SHP77 treated with DMSO at 0.1 percent for 48 hours (cell line): ENCODE measurements at places on chromosomes 5 and 9.
A peak's percentile ranks its signal among the peaks of the same experiment; 100 is the strongest.

GRCh38 chr5:80127116-80127552 is 92.0 kb downstream of the THBS4 start:
- no peak for DNase-seq

DNA sequence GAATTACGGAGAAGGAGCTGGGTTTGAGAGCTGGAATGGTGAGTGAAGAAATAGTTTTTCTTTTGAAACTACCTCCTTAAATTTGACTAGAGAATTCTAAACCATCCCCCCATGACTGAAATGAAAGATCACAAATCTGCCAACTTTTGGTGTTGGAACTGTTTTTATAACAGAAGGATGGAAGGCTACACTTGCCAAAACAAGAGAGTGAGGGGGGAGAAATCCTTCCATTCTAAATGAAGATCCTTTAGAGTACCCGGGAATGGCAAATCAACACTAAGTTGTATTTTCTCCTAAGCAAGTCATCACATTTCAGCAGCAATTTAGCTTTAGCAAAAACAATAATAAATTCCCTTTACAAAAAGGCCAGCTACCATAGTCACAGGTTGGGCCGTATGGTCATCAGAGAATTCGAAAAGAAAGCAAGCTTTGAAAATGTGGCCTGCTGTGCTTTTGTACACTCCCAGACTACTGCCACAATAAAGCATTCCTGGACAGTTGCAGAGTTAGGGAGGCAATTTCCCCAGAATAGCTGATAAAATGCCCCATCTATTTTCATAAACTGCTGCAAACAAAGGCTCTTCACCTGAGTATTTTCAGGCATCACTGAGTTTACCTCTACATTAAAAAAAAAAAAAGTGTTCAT is 25.0 kb upstream of the FREM1 start:
- no peak for DNase-seq

DNA sequence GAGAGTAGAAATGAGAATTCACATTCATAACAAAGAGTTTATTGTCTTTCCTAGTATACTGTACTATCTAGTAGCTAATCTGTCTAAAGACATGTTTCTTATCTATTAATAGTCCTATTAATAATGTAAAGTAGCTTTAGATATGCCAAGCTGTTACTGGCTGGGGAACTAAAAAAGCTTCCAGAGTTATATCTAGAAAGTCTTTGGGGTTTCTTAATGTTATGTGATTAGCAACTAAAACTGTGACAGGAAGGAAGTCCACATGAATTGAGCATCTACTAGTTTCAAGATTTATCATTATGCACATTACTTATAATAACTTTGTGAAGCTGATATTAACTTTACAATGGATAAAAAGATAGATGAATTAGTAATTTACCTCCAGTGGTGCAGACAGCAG is 122.7 kb upstream of the CDKN2B start:
- no peak for DNase-seq

- no peak for DNase-seq
Observed at GRCh38 chr5:162684145-162684544, 616.6 kb downstream of the GABRG2 start.

- DNase-seq = no peak
Observed at GRCh38 chr5:158943569-158943968, 156.1 kb downstream of the EBF1 start.

DNA sequence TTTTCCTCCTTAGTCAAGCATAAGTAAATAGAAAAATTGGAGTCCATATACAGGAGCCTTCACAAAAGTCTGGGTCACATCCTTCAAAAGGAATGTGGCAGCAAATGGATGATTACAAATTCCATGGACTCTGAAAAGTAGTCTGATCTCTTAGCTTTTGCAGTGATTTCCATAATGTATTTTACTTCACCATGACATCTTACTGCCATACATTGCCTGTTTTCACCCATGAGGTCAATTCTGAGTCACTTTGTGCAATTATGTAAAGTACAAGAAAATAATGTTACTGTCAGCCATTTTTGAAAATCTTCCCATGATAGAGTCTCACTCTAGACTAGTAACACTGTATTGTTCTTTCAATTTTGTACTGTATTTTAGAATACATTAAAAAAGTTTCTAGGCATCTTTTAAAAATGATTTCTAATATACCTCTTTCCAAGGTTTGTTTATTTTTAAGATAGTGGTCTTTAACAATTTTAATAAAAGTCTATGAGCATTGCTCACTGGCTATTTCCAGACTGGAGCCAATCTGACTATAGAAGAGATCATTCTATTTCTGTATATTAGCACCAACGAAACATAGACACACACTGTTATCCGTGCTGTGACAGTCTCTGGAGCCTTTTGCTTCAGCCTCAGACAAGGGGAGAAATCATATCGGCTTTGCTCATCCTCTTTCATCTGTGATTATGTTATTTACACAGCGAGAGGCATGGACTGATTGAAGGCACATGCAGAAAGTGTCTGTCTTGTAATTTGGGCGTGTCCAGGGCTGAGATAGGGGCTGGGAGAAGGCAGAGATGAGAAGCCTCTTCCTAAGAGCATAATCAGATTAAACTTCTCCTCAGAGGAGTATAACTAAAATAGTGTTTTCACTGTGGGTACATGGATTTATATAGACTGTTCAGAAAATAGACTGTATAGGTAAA is 22.9 kb upstream of the ACTBL2 start:
- no peak for DNase-seq

DNA sequence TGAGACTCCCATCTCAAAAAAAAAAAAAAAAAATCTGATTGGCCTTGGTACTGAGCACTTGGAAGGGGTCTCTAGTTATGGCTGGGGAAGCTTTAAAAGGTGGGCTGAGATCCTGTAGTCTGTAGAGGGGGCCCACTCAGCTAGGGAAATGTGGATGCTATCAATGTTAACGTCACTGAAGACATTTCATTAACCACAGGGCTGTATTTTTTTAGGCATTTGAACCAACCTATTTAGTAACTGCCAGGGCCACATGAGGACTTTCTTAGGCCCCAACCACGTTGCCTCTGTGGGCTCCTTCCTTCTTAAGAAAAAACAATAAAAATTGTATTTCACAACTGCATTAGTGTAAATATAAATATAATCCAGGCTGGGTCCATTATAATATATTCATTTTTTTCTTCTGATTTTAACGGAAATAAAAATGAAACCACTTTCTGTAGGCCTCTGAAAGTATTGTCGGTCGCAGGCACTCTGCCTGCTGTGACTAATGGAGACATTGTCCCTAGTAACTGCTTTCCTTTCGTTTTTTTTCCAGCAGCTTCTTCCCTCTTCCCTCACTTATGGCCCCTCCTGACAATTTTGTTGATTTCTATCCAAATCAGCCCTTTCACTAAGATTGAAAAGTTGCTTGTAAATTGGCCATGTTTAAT is 71.6 kb downstream of the GCNT1 start:
- DNase-seq = no peak

DNA sequence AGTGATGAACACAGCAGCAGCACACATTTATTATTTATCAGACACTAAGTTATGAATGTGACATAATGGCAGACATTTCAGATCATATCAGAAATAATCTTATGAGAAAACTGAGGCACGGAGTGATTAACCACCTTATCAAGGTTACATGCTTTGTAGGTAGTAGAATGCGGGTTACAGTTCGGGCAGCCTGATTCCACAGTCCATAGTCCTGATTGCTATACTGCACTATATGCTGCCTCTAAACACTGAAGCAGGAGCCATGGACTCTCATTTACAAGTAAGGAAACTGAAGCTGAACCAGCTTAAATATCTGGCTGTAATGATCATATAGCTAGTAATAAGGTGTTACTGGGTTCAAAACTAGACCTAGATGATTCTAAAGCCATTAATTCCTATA is 291.3 kb upstream of the ADAMTSL1 start:
- no peak for DNase-seq

- no peak for DNase-seq
Observed at GRCh38 chr5:169945831-169946261, 34.4 kb downstream of the INSYN2B start.

DNA sequence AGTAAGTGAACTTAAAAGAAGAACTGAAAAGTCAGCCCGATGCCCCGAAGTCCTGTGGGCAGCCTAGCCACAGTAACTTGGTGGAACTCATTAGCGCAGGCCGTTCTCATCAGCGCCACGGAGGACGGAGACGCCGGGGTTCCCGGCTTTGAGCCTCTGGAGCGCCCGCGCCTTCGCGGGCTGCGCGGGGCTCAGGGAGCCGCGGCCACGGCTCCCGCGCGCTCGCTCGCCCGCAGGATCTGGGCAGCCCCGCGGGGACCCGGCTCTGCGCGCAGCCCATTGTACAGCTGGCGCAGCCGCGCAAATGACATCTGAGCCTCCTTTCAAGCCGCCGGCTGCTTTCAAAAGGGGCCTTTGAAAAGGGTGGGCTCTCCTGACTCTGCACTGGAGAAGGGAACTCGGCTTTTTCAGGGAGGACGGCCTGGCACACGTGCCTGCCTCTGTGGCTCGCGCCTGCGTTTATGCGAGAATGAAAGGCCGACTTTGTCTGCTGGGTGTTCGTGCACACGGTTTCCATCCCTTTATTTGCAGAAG is 40.7 kb downstream of the TLR4 start:
- no peak for DNase-seq

DNA sequence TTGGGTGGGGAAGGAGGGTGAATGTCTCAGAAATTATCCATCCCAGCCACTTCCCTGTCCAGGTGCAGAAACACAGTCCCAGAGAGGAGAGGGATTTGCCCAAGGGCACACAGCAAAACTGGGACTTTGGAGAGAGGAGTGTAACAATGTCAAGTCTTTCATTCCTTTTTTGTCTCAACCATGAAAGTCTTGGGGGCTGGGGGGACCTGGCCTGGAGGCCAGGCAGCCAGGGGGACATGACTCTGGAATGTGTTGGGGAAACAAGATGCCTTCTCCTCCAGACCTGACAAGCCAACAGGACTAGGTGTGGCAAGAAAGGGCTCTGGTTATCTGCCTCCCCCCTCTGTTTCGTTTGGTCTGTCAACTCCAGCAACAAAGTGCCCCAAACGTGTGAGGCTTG is 13.9 kb upstream of the HAND1 start:
- DNase-seq = no peak

DNA sequence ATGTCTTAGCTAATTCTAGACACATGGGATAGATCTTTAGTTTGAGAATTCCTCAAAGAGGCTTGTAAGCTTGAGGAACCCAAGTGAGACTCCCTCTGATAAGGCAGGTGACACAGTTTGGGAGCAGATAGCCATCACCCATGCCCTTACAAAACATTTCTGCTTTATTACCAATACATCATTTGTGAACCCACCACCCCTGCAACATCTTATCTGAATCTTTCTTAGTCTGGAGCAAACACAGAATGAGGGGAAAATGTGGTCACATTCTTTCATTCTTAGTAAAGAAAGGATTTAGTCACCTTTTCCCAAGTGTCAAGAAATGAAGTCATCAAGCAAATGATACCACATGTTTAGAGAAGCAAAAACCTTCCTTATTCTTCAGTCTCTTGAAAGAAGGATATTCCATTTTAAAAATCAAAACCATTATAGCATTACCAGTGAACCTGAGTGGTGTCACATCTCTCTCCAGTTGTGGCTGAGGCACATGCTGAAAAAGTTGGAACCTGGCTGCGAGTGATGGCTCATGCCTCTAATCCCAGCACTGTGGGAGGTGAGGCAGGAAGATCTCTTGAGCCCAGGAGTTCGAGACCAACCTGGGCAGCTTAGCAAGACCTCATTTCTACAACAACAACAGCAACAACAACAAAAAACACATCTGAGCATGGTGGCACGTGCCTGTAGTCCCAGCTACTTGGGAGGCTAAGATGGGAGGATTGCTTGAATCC is 65.9 kb downstream of the PRKACG start:
- no peak for DNase-seq

DNA sequence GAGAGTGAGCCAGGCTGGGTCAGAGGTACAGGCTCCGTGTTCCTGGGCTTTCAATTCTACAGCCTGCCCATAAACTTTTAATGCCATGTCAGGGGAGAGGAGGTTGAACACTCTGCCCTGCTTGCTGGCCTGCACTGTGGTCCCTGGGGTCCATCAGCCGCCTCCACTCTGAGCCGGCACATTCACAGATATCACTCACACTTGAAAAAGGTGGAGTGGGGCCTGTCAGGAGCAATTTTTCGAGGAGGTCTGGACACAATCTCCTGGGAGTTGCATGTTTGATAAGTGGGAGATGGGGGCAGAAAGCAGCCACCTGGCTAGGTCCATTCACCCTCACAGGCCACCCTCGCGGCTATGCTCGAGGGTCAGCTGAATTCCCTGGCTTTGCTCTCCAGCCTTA is 22.9 kb downstream of the S1PR3 start:
- no peak for DNase-seq

DNA sequence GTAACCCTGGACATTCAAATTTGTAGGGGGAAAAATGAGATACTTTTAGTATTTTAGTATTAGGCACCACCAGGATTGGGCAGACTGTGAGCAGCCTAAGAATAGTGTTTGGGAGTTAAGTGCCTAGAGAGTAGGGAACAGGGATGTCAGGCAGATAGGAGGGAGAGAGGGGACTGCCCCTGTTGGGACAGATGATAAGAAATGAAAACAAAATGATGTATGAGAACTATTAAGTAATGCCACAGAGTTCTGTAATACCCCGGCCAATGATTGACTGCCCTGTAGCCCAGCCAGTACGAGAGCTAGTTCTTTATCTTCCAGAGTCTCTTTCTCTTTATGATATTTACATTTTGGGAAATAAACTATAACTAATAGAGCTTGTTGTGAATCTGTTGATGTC is 24.4 kb downstream of the ARHGAP26 start:
- no peak for DNase-seq

- DNase-seq = no peak
Observed at GRCh38 chr5:110361471-110361870, 365.0 kb downstream of the TMEM232 start.

- DNase-seq = peak; percentile 20
Observed at GRCh38 chr9:98538626-98539031, 170.1 kb downstream of the GABBR2 start.

- DNase-seq = no peak
Observed at GRCh38 chr9:98191671-98192502, 550 bp downstream of the CORO2A start.

DNA sequence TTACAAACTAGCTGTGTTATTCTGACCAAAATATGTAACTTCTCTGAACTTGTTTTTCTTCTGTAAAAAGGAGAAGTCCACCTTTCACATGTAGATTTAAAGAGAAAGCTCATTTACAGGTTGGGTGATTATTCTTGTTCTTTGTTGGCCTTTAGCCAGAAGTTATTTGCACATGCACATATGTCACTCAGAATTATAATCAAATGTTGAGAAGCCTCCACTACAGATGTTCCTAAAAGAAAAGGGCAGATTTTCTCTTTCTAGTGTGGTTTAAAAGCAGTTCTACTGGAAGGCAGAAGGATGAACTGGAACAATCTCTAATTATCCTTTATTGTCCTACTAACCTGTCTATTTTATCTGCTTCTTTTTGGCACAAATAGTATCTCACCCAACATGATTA is 209.8 kb upstream of the ELAVL2 start:
- no peak for DNase-seq

GRCh38 chr9:100602342-100602801 is 24.5 kb downstream of the CAVIN4 start:
- peak; percentile 38 for DNase-seq

- DNase-seq = no peak
Observed at GRCh38 chr5:66960369-66961137, 236.0 kb downstream of the CD180 start.

GRCh38 chr5:130337179-130337888 is 433.1 kb downstream of the CHSY3 start:
- DNase-seq = no peak

GRCh38 chr5:122436615-122437014 is 124.6 kb downstream of the SNCAIP start:
- no peak for DNase-seq
